ENCODE measurements at places on chromosomes 2 and 18.
A peak's percentile ranks its signal among the peaks of the same experiment; 100 is the strongest.

DNA sequence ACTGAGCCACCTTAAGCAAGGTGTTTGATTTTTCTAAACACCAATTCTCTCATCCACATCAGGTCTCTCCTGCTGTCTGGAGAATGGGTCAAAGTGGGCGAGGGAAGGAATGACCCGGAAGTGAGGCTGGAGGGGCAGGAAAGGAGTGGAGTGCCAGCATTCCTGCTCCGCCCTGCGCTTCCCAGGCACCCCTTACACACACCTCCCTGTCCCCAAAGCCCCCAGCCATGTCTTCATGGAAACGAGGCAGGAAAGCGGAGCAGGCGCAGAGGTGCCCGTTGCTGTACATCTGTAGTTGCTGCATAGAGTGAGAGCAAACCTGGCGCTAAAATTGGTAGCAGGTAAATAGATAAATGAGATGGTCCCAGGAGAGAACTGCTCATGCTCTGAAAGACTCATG is 27.2 kb upstream of the NT5DC4 start:
- no peak for DNase-seq

DNA sequence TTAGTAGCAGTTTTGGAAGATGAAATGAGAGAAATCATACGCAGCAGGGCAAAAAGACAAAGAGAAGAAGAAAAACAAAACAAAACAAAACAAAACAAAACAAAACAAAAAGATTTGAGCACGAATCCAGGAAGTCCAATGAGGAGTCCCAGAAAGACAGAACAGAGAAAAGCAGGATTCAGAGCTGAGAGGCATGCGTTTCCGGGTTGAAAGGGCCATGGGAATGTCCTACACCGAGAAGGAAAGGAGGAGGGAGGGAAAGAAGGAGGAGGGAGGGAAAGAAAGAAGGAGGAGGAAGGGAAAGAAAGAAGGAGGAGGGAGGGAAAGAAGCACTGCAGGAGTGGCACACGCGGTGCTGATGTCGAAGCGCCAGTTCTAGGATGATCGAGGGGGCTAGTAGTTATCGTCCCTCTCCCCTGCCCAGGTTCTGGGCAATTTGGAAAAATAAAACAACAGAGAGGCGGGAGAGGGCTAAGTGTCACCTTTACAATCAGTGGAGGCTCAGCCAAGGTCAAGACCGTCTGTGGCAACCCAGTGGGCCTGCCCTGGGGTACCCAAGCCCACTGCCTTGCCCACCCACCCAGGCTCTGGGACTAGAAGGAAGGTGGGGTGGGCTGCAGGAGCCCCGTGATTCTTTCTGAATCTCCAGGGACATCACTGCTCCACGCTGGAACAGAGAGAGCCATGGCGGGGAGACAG is 68.4 kb downstream of the TWIST2 start:
- no peak for DNase-seq

GRCh38 chr18:37544713-37545112 is 20.9 kb downstream of the CELF4 start:
- no peak for DNase-seq

- DNase-seq = no peak
These were observed 43.0 kb upstream of the FZD5 start for GRCh38 chr2:207812726-207813080.

- no peak for DNase-seq
These were observed 33.7 kb upstream of the ACVR2A start for GRCh38 chr2:147810883-147811765.

DNA sequence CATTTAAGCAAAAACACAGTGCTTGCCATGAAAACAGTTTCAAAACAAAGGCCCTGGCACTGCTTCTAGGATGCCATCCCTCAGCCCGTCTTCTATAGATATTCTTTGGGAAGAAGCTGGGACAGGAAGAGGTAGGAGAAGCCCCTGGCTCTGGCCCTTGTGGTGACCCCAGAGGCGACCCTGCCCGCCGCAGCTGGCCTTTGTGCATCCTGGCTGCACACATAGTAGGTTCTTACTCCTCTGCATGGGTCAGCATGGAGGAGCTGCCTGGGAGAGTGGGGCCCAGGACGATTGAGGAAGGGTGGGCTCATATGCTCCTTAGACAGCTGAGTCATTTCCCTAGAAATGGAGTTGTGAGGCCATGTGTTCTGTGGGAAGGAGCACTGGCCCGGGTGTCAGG is 44.4 kb upstream of the OTOF start:
- DNase-seq = no peak

DNA sequence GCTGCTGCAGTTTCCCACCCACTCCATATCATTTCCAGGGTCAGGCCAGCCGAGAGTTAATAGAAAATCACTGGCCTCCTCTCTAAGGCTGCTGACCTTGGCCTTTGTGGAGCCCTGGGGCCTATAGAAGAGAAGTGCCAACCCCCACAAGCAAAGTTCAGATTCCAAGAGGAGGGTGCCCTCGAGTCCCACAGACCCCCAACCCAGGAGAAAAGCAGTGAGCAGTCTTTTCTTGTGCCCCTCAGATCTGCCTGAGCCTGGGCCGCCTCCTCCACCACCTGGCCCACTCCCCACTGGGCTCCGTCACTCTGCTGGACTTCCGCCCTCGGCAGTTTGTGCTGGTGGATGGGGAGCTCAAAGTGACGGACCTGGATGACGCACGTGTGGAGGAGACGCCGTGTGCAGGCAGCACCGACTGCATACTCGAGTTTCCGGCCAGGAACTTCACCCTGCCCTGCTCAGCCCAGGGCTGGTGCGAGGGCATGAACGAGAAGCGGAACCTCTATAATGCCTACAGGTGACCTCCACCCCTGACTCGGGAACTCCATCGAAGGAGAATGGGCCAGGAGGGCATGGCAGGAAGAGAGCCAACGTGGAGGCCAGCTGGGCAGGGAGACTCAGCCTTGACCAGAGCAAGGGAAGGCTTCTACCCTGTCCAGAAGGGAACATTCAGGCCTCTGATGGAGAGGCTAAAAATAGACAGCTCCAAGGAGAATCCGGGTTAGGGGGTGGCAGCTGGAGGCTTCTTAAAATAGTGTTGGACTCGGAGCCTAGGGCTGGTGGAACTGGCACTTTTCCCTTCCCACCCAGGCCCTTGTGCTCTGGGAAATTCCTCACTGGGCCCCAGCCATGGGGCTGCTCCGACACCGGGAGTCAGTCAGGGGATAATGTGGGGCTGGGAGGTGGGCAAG is 6.2 kb downstream of the PKDCC start:
- DNase-seq = no peak

DNA sequence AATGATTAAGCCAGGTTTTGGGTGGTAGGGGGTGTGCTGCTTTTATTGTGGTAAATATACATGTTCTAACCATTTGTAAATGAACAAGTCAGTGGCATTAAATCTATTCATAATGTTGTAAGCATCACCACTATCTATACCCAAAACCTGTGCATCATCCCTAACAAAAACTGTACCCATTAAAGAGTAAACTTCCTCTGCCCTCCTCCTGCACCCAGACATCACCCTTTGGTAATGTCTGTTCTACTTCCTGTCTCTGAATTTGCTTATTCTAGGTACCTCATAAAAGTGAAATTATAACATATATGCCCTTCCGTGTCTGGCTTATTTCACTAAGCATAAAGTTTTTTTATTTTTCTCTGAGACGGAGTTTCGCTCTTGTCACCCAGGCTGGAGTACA is 14.1 kb downstream of the RIF1 start:
- DNase-seq = peak; percentile 52

GRCh38 chr2:191565647-191566198 is 112.2 kb upstream of the NABP1 start:
- no peak for DNase-seq

- no peak for DNase-seq
These were observed 751 bp downstream of the IL18R1 start for GRCh38 chr2:102356381-102356712.

DNA sequence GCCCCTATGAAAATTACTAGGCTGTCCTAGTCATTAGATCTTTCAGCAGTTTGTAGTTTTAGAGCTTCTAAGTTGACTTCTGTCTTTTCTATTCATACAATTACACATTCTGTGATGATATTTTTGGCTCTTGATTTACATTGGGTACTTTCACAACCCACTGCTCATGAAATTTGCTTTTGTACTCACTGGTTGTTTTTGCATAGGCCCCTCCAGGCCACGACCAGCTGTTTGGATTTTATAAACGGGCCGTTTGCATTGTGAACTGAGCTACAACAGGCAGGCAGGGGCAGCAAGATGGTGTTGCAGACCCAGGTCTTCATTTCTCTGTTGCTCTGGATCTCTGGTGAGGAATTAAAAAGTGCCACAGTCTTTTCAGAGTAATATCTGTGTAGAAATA is 193.8 kb downstream of the RPIA start:
- DNase-seq = no peak

DNA sequence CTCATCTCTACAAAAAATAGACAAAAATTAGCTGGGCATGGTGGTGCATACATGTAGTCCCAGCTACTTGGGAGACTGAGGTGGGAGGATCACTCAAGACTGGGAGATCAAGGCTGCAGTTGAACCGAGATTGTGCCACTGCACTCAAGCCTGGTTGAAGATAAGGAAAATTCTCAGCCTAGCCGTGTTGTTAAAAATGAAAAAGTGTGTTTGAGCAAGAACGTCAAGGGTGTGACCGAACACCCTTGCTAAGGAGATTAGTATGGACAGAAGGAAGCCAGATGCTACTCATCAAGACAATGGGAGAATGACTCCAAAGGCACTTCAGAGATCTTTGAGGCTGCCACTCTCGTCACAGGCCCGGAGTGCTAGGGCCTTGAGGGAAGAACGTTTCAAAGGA is 70.0 kb upstream of the NDUFV2 start:
- no peak for DNase-seq

- DNase-seq = no peak
These were observed 154.6 kb downstream of the DYM start for GRCh38 chr18:49305688-49306336.

GRCh38 chr18:49915352-49915751 is 102.0 kb upstream of the ACAA2 start:
- DNase-seq = no peak

GRCh38 chr2:200453853-200454534 is 55.9 kb downstream of the KCTD18 start:
- DNase-seq = no peak

DNA sequence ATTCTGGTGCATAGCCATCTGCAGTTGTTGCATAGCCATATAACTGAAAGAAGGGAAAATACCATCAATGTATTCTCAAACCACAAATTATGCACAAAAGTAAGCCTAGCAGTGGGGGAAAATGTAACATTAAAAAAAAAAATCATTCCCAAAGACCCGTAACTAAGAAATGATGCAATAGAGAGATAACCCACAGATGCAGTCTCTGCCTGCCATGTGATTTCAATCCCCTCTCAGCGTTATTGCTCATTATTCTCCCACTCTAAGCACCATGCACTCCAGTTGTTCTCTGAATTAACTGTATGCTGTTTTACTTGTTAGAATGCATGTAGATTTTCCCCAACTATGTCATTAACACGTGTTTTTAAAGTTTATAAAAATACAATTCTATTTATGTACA is 14.1 kb downstream of the DSC1 start:
- no peak for DNase-seq
